Right lung (tissue), 10 donors: ENCODE measurements at places on chromosomes 4 and X. TPM values are rescaled to one million over a fixed set of nuclear protein-coding genes. Genes with fewer than 3 reads are reported as not detected.
A peak's percentile ranks its signal among the peaks of the same experiment; 100 is the strongest.

SSX4 gene
- not detected for polyA plus RNA-seq

MEPE gene
- polyA plus RNA-seq = 0.49 TPM

NKAP gene
- 15.8 TPM for polyA plus RNA-seq

BGN gene
- 164 TPM for polyA plus RNA-seq

TMEM47 gene
- polyA plus RNA-seq = 30.5 TPM

MAP3K15 gene
- polyA plus RNA-seq = 1.4 TPM

SYN1 gene
- 5.3 TPM for polyA plus RNA-seq

RASGEF1B gene
- polyA plus RNA-seq = 12.1 TPM

RHOH gene
- 0.69 TPM for polyA plus RNA-seq

DNA sequence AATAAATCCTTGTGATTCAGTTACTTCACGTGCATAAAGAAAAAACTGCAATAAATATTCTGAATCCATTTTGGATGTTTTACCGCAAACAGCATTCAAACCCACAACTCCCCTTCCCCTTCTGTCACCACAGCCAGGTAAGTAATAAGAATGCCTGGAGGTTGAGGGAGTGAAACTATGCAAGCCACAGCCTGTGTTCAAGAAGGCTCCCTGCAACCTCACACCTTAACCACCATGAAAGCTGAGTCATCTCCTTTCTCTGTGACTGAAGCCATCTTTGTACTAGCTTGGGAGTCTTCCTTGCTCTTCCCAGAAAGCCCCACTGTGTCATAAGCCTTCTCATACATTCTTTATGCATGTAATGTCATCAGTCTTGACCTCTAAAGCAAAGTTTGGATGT is 297.0 kb upstream of the PUDP start:
- no peak for DNase-seq

- DNase-seq = no peak
These were observed 284.9 kb downstream of the FBXO8 start for GRCh38 chr4:173998471-173999144.

- DNase-seq = no peak
These were observed 312.8 kb upstream of the SMIM31 start for GRCh38 chr4:164441109-164441508.

DNA sequence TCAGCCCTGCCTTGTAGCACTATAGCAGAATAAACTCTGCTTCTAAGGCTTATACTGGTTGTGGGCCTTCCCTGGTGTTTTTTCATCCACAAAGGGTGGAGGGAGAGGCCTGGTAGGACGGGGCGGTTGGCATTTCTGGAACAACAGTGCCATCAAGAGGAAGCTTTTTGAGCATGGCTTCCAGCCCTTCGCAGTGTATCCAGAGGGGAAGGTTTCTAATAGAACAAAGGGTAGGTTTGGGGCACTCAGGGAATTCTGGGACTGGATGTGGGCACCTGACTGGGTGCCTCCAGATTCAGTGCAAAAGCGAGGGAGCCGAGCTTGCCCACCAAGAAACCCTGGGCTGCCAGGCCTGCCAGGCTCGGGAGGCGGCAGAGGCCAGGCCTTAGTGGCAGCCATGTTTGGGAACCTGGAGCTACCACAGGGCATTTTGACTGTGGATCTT is 229.6 kb upstream of the AGTR2 start:
- peak; percentile 85 for DNase-seq

DNA sequence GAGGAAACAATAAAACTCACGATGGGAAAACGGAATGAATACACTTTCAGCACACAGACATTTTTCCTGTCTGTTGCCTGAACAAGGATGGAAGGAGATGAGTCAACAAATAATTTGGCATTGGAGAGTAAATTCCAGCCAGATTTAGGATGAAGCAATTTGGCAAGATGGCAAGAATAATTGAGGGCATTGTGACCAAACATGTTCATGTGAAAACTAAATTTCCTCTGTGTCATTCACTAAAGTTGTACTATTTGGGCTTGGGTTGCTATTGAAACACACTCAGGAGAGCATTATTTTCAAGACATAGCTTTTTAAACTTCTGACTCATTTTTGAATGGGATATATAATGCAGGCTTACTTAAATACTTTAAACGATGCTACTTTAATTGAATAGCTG is 1614.4 kb downstream of the PCDH19 start:
- DNase-seq = no peak

DNA sequence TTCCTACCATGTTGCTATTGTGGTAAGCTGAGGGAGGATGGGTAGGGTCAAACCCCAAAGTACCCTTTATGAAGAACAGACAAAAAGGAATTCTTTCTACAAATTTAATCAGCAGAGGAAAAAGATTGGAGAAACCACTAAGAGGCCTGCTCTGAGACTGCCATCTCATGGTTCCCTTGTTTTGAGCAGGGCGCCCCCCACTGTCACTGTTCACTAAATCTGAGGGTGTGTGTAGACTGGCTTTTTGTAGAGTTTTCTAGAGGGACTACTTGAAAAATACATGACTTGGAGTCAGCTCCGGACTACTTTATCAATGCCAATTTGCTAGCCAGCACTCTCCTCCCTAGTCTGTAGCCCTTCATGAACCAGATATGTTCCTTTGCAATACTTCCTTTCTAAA is 324.8 kb downstream of the FRMPD4 start:
- no peak for DNase-seq

- DNase-seq = no peak
These were observed 22.1 kb downstream of the STAP1 start for GRCh38 chr4:67580577-67580976.

DNA sequence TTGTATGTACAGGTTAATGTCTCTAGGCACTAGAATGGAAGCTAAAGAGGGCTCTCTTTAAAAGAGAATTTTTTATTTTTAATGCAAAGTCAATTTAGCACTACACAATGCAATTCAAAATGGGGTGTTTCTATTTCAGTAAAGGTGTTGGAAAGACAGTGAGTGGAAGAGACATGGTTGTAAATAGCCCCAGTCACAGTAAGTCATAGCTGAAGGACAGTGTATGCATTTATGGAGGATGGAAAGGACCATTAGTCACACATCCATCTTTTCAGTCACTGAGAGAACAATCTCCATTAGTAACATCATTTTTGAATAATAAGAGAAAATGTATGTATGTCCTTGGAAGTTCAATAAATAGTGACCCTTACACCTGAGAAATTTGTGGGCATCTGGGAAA is 148.0 kb downstream of the PDHA2 start:
- DNase-seq = no peak

- no peak for DNase-seq
These were observed 346.4 kb downstream of the PTTG2 start for GRCh38 chr4:38306482-38307071.

- no peak for DNase-seq
These were observed 218.9 kb downstream of the FBXW7 start for GRCh38 chr4:152316969-152317368.

DNA sequence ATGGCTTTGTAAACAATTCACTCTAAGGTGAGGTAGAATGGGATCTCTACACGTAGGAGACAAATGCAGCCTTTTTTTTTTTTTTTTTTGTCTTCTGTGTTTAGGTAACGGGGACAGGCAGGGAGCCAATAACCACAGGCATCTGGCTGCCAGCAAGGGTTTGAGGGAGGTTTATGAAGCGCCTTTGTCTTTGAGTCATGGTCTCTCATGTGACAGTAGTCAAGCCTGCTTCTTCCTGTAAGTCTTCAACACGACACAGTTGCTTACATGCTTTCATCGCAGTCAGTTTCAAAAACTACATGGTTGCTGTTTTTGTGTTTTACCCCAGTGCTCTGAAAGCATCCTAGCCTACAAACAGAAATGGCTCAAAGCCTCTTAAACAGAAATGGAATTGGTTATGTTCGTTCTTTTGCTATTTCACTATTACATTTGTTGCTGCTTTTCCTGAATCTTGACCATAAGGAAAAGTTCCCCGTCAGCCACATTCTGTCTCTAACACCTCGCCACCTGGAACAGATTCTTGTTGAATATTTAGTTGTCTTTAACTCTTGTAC is 127.8 kb upstream of the METTL14 start:
- no peak for DNase-seq

- no peak for DNase-seq
These were observed 48.1 kb upstream of the HMX1 start for GRCh38 chr4:8919651-8920288.

GRCh38 chr4:40630335-40631021 is 814 bp upstream of the RBM47 start:
- peak; percentile 34 for DNase-seq

GRCh38 chr4:77006753-77007353 is 57.3 kb downstream of the SEPTIN11 start:
- no peak for DNase-seq

DNA sequence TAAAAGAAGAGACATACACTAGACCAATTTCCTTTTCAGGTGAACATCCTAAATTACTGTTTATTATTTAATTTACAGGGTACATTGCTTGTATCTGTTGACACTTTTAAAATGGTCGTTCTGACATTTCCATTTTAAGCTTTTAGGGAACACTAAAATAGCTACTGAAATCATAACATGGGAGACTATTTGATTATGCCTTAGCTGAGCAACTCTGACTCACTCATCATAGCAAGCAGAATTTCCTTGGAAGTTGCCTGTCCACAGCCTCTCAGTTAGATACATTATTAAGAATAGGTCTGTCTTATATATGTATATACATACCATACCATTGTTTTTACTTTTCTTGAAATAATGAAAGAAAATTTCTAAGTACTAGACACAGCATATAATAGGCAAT is 22.0 kb downstream of the GUCY1B1 start:
- DNase-seq = no peak

DNA sequence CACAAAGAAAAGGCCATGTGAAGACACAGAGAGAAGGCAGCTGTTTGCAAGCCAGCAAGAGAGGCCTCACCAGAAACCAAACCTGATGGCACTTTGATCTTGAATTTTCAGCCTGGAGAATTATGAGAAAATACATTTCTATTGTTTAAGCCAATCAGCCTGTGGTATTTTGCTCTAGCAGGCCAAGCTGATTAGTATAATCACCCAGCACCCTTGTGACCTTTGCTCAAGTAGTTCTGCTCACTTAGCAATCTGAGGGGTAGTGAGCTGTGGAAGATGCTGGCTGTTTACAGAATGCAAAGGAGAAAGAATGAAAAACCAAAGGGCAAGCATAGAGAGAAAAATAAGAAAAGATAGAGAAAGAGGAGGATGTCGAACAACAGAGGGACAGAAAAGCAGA is 396.4 kb upstream of the BOD1L1 start:
- no peak for DNase-seq
